ENCODE measurements at places on chromosomes 5 and 9. TPM values are rescaled to one million over a fixed set of nuclear protein-coding genes. Genes with fewer than 3 reads are reported as not detected.

- no peak for DNase-seq
These were observed 8.6 kb downstream of the MLANA start for GRCh38 chr9:5899292-5899691.

GRCh38 chr9:123487944-123488548 lies 132.0 kb downstream of the CRB2 start:
- no peak for DNase-seq

Gene CENPK
- 2.2 TPM for total RNA-seq

Gene ANXA6
- 153 TPM for total RNA-seq

Gene PDZD2
- 2.7 TPM for total RNA-seq

All from mucosa of gallbladder (tissue), 1 donor.